Activated T-cell treated with anti-CD3 and anti-CD28 coated beads, Interleukin-2, amount 50 U/mL, for 72 hours (primary cell): ENCODE measurements at places on chromosomes 11 and 22. TPM values are rescaled to one million over a fixed set of nuclear protein-coding genes. Genes with fewer than 3 reads are reported as not detected.
A peak's percentile ranks its signal among the peaks of the same experiment; 100 is the strongest.

GRCh38 chr11:35334385-35335090 is 84.8 kb downstream of the SLC1A2 start:
- H3K36me3 ChIP-seq: peaks cover 3% of the 10 kb centered on the region
- H3K27ac ChIP-seq: no peak overlapping the region
- peak overlapping the region; percentile 10 for H3K4me3 ChIP-seq
- H3K4me1 ChIP-seq: peaks cover 72% of the 10 kb centered on the region
- no peak for DNase-seq

DNA sequence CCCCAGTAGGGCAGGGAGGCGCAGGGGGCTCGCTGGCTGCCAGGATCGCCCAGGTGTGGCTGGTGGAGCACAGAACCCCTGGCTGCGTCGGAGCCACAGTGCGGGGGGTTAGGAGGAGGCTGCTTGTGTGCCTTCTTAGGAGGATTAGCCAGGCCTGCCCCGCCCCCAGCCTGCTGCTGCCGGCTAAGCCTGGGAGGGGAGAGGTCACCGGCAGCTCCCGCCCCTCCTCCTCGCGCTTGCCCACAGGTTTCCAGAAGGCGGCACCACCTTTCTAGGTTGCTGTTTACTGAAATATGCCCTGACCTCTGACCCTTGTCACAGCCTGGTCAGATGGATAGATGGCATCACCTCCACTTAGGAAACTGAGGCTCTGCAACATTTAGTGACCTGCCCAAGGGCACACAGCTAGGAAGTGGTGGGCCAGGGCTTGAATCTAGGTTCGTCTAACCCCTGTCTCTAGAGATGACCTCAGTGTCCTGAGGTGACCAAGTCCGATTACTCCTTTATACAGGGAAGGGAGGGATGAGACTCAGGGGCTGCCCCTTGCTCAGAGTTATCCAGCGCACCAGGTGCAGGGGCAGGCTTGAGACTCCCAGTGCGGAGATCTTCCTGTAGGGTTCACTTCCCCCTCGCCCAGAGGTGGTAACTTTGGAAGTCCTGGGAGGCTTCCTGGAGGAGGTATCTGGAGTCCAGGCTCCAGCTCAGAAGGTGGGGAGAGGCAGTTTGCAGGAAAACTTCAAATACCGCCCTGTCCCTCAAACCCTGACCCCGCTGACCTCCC is 44.0 kb downstream of the MYO7A start:
- no peak overlapping the region for H3K27ac ChIP-seq
- no peak for DNase-seq
- H3K4me1 ChIP-seq: peaks cover 9% of the 10 kb centered on the region
- H3K4me3 ChIP-seq: no peak overlapping the region

The SLC15A3 gene
- 3.5 TPM for total RNA-seq

DNA sequence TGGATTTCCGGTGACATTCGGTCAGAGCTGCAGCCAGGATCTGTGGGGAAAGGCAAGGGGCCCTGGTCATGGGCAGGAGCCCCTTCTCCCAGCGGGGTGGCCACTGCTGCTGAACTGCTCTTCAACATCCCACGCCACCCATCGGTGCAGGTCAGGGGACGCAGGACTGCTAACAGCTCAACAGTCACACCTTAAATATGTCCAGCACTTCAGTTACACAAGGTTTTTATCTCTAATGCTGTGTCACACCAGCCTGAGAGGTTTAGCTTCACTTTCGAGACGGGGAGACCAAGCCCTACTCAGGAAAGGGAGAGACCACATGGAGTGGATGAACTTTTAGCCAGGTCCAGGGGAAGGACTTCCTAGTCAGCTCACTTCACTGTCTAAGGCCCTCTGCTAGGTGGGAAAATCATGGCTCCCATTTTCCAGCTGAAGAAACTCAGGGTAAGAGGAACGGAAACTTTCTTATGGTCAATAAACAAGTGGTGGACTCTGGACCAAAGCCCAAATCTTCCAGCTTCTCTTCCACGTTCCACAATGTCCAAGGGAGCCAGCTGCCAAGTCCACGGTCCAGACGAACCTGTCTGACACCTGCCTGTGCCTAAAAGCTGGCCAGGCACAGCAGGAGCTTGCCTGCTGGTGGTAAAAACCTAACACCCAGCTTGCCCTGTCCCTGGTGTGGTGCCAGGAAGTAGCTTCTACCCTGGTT is 21.0 kb upstream of the CHADL start:
- H3K27ac ChIP-seq: no peak overlapping the region
- no peak for DNase-seq
- H3K4me1 ChIP-seq: no peaks in the 10 kb centered on the region
- H3K4me3 ChIP-seq: no peak overlapping the region

The MIEF1 gene
- 49.5 TPM for total RNA-seq

- no peak overlapping the region for H3K4me3 ChIP-seq
- no peaks in the 10 kb centered on the region for H3K27me3 ChIP-seq
Measured at GRCh38 chr11:64753019-64753379, 6.8 kb downstream of the PYGM start.

The RIMBP3B gene
- not detected for total RNA-seq

- H3K27ac ChIP-seq: no peak overlapping the region
- H3K4me1 ChIP-seq: peaks cover 10% of the 10 kb centered on the region
- no peak for DNase-seq
- no peak overlapping the region for H3K4me3 ChIP-seq
- H3K27me3 ChIP-seq: peaks cover 21% of the 10 kb centered on the region
Measured at GRCh38 chr11:120215634-120216033, 4.8 kb downstream of the OAF start.

GRCh38 chr11:95548416-95548815 is 241.2 kb downstream of the FAM76B start:
- no peaks in the 10 kb centered on the region for H3K27me3 ChIP-seq
- H3K4me1 ChIP-seq: peaks cover 5% of the 10 kb centered on the region
- H3K36me3 ChIP-seq: peaks cover 2% of the 10 kb centered on the region
- no peak for DNase-seq

GRCh38 chr11:23010790-23011335 is 150.6 kb upstream of the CCDC179 start:
- H3K36me3 ChIP-seq: no peaks in the 10 kb centered on the region
- no peak overlapping the region for H3K4me3 ChIP-seq
- DNase-seq: no peak
- no peak overlapping the region for H3K27ac ChIP-seq
- no peaks in the 10 kb centered on the region for H3K27me3 ChIP-seq

The CCDC86 gene
- 23.9 TPM for total RNA-seq

GRCh38 chr11:13030857-13031256 is 21.7 kb downstream of the RASSF10 start:
- H3K4me1 ChIP-seq: no peaks in the 10 kb centered on the region
- H3K36me3 ChIP-seq: no peaks in the 10 kb centered on the region
- no peak overlapping the region for H3K4me3 ChIP-seq

DNA sequence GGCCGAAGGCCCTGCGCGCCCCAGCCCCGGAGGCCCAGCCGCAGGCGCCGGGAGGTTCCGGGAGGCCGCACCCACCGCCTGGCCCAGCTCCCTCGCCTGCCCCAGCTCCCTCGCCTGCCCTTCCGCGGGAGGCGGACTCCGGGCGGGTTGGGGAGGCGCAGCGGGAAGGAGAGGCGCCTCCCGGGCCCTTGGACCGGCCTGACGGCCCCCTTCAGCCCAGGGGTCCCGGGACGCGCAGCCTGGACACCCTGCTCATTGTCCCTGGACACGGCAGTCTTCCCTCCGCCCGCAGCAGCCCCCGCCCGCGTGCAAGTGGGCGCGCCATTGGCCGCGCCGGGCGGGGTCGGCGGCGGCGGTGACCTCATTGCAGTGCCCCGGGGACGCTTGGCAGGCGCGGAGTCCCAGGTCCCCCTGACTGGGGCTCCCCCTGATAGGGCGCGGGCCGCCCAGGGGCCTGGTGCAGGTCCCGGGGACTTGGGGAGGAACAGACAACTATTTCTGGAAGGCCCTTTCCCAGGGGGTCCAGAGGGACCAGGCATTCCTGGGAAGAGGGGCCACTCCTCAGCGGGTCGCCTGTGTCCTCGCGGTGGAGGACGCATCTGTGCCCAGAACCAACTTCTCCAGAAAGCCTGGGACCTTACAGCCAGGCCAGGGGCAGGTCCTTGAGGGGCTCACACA is 501 bp downstream of the CD151 start:
- DNase-seq: peak; percentile 62
- no peak overlapping the region for H3K27ac ChIP-seq
- peaks cover 26% of the 10 kb centered on the region for H3K4me1 ChIP-seq
- H3K27me3 ChIP-seq: peaks cover 27% of the 10 kb centered on the region
- H3K4me3 ChIP-seq: peak overlapping the region; percentile 75

The KRTAP5-2 gene
- total RNA-seq: not detected

The CHADL gene
- total RNA-seq: 1.4 TPM

DNA sequence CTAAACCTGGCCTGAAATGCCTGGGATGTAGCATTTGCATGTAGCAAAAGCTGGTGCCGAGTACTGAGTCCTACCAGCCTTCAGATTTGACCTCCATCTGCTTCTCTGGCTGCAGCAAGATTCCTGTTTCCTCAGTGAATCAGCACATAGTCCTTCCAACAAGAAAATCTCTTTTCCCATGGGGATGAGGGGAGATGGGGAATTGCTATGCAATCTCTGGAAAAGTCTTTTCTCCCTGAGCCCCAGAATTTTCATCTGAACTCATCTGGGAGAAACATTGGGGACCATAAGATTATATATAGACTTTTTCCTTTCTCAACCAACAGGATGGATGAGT is 32.0 kb upstream of the YWHAH start:
- no peaks in the 10 kb centered on the region for H3K27me3 ChIP-seq
- peaks cover 10% of the 10 kb centered on the region for H3K4me1 ChIP-seq
- H3K36me3 ChIP-seq: peaks cover 1% of the 10 kb centered on the region
- no peak for DNase-seq
- no peak overlapping the region for H3K27ac ChIP-seq
- H3K4me3 ChIP-seq: no peak overlapping the region
